ENCODE measurements at places on chromosomes 2 and 18. TPM values are rescaled to one million over a fixed set of nuclear protein-coding genes. Genes with fewer than 3 reads are reported as not detected.

GRCh38 chr2:127387655-127388422 lies at the start of gene MAP3K2:
Gene MAP3K2, minus strand, starts transcription at chr2:127387975. Its CDS starts 44,846 bp downstream, at chr2:127343129.
- peak; percentile 98 for DNase-seq

DNA sequence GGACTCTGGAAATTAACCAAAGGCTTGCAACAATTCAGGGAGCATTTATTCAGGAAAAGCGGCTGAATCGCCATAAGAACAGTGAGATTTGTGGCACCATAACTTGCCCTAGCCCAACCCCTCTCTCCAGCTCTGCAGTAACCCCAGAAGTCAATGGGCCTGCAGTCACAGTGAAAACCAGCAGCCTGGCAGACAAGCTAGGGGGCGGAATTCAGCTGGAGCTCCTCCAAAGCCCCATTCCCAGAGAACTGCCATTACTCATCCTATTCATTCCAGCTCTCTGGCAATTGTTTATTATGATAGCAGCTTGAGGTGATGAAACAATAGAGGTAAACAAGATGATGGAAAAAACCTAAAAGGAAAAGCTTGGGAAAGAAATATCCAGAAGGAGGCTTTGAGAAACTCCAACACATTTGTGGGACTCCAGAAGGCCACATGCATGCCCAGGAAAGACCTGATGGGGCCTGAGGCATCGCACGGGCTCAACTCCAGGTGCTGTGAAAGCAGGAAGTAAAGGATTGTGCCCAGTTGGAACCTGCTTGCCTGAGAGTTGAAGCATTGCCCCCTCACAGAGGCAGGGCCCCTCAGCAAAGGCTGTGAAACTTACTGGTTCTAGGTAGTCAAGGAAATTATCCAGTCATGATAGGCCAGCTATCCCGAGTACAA lies 126.7 kb downstream of the TWIST2 start:
- DNase-seq = peak; percentile 55

DNA sequence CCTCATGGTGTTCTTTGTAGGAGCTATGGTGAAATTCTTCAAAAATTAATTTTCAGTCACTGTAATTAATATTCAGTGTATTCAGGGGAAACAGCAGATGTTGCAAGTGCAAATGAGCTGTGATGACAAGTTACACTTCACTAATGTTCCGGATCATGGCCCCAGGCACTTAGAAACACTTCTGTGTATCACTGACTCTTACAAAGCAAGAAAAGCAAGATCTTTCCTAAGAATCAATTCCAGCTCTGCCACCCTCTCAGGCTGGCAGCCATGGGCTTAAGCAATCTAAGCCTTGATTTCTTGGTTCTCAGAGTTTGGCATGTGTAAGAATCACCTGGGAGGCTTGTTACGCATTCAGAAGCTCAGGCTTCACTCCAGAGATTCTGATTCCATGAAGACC lies 78.0 kb downstream of the MARCHF4 start:
- no peak for DNase-seq

DNA sequence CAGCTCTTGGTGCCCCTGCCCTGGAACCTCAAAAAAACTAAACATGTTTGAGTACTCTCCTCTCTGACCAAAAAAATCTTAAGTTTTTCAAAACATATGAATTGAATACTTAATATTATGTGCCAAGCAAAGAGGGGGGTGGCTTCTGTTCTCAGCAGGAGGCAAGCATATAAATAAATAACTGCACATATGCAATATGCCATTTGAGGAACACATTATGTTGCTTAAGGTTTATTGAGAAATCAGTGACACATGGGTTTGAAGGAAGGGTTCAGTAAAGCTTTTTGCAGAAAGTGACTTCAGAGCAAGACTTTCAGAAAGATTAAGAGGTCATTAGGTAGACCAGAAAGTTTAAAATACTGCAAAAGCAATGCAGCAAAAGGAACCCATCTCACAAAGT lies 429.2 kb downstream of the TDRD15 start:
- DNase-seq = no peak

The SFTPB gene
- not detected for total RNA-seq

The ASB18 gene
- 5.3 TPM for total RNA-seq
